ENCODE measurements at places on chromosomes 12 and 14.
A peak's percentile ranks its signal among the peaks of the same experiment; 100 is the strongest.

DNA sequence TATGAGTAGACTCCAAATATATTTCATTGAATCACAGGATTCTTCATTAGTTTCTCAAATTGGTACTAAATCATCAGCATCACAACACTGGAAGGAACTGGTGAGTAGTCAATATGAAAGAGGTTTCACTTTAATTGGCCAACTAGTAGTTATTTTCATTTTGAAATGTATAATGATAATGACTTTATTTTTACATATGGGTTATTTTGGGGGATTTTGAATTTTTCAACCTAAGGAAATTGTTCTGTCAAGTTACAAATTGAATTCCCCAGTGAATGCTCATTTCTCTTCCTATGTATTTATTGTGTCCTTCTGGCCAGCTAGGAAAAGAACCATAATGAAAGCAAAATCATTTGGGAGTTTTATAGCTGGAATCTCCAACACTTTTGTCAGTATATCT lies 174.2 kb upstream of the ATP2B1 start:
- DNase-seq, result no peak

GRCh38 chr12:31813305-31813704 lies 84.5 kb upstream of the AMN1 start:
- no peak for DNase-seq

- DNase-seq, result no peak
These were observed 116.8 kb upstream of the PRICKLE1 start for GRCh38 chr12:42706321-42706720.

- DNase-seq, result no peak
These were observed 921 bp downstream of the DEPDC4 start for GRCh38 chr12:100265732-100266584.

DNA sequence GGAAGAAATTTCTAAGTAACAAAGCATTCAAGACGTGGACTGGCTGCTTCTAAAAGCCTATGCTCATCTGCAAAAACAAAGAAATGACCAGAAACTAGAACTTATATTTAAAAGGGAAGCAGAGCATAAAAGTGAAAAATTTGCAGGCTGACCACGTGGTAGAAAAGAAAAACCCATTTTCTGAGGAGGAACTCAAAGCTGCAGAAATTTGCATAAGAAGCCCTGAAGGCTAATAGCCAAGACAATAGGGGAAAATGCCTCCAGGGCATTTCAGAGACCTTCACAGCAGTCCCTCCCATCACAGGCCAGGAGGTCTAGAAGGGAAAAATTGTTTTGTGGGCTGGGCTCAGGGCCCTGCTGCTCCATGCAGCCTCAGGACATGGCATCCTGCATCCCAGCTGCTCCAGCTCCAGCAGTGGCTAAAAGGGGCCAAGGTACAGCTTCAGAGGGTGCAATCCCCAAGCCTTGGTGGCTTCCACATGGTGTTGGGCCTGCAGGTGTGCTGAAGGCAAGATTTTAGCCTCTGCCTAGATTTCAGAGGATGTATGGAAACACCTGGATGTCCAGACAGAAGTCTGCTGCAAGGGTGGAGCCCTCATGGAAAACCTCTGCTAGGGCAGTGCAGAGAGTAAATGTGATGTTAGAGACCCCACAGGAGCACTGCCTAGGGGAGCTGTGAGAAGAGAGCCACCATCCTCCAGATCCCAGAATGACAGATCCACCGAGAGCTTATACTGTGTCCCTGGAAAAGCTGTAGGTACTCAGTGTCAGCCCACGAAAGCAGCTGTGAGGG lies 55.5 kb downstream of the CHGA start:
- DNase-seq, result no peak

DNA sequence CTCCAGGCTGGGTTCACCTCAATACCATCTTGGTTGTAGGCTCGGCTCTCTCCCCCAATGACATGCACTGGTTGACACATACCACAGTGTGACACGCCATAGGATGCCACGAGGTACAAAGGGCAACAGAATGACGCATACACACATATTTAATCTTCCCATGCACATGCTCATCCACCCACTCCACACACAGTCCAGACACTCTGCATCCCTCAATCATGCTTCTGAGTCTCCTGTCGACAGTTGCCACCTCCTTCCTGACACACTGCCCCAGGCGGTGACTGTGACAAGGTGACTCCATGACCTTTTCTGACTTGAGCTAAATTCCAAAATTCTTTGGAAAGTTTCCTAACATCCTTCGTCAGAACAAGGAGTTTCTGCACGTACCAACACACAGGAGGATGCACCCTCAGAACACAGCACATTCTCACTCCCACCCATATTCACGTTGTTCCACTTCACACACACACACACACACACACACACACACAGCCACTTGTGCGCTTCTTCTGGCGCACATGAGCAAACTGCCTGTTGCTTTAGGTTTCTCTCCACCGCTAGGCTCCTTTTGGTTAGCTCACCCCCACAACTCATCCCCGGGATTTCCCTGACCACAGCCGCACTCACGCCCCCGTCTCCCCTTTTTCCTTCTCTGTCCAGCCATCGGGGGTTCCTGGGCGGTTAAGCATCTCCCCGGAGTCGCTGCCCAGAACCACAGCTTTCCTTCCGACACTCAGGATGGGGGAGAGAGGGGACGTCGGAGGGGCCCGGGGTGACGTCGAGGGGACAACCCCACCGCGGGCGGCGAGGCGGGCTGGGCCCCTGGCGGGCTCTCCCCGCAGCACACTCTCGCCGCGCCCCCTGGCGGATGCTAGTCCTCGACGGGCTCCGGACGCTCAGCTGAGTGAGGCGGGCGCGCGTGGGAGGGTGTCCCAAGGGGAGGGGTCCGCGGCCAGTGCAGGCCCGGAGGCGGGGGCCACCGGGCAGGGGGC lies 536 bp upstream of the WNT1 start:
- no peak for DNase-seq

DNA sequence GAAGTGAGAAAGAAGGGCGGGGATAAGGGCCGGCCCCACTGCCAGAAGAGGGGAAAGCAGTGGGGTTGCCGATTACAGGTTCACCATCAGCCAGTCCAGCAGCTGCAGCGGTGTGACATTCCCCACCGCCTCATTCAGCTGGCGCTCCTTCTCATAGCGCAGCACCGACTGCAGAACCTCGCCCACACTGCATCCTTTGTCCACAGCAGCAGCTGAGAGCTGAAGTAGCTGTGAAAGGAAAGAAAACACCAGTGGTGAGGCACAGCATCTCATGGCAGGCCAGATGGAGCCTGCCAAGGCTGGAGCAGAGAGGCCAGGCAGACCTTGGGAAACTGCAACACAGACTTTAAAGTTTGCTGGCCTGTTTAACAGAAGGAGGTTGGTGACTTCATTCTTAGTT lies 33.2 kb downstream of the AKAP3 start:
- no peak for DNase-seq

- no peak for DNase-seq
These were observed 58.8 kb upstream of the FOXG1 start for GRCh38 chr14:28707814-28708213.

DNA sequence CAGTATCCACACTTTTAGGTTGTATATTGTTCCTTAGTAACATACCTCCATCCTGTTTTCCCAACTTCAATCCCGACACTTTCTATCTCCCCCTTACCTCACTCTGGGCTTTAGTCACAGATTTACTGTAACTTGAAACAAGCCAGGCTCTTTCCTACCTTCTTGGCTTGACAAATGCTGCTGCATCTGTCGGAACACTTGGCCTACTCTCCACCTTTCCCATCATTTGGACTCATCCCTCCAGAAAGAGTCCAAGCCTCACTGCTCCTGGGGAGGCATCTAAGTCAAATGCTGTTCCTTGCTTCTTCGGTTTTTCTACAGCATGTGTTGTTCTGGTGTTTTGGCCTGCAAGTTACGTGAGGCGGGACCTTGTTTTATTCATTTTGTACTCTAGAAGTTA lies 142.4 kb downstream of the DACT1 start:
- DNase-seq, result no peak

- DNase-seq, result no peak
These were observed 155.2 kb downstream of the SLC38A4 start for GRCh38 chr12:46670636-46671035.

GRCh38 chr14:104178279-104178678 lies 39.9 kb downstream of the KIF26A start:
- DNase-seq, result no peak

DNA sequence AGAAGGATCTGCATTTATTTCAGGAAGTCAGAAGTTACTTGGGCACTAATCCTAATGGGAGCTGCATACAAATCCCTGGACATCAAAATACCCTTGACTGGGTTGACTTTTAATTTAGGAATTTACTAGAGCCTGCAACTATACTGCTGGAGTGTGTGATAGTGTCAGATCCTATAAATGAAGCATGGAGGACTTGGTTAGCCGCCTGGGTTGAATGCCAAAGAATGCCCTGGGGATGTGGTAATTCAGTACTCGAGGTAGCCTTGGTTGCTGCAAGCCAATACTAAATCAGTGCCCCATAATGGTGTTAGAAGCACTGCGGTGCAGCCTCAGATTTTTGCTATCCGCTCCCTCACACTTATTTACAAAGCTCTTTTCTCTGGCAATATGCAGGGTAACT lies 184.9 kb downstream of the CAPZA3 start:
- DNase-seq, result no peak

- no peak for DNase-seq
These were observed 30.7 kb downstream of the GUCY2C start for GRCh38 chr12:14665354-14666348.

DNA sequence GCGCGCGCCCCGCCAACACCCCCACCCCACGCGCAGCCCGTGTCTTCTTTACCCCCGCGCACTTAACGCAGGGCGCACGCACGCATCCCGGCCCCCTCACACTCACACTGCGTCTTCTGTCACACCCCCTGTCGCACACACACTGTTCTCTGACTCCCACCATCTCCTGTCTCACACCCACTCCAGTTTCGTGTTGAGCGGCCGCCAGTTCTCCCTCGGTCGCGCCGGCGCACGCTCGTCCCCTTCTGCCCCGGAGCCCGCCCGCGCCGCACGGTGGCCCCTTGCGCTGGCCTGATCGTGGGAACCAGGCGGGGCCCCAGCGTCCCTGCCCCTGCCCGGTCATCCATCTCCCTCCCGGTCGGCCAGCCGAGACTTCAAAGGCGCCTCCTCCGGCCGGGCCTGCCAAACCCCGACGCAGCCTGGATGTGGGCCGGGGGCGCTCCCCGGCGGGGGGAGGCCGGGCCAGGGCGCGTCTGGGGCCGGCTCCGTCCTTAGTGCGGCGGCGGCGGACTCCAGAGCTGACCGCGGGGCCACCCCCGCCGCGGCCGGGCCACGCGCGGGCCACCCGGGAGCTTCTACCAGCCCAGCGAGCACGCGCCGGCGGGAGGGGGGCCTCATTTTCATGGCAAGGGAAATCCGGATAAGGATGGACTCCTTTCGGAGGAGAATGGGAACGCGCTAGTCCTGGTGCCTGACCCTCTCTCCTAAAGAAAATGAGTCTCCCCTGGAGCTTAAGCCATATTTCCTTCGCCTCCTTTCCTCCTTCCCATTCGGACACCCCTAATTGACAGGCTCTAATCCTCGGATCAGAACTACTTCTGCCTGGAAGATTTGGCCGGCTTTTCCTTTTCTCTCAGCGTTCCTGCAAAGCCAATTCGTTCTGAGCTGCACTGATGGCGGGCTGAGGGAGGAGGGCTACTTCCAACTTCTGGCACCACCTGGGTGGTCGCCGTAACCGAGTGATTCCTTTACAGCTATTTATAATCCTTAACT lies 82.0 kb upstream of the HMGA2 start:
- no peak for DNase-seq

- no peak for DNase-seq
These were observed 274.7 kb downstream of the SLC6A15 start for GRCh38 chr12:84637926-84638325.

- peak; percentile 28 for DNase-seq
These were observed 911.7 kb upstream of the TMEM132C start for GRCh38 chr12:127355061-127355841.

DNA sequence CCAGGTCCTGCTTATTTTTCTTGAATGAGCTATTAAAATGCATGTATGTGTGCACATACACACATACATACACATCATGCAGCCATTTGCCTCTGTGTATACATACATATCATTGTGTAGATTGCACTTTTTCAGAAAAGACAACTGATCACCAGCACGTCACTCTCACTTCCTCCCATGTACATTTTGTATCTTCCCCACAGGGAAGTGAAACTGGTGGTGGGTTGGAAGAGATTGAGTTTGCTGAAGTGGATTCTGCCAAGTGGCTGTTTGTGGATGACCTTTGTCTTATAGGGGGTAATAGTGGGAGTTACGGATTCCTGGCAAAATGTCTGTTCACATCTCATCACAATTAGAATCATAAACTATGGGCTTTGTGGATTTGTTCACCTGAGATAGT lies 448.6 kb downstream of the RAD51B start:
- DNase-seq, result no peak

- no peak for DNase-seq
These were observed 65.8 kb downstream of the GALNT9 start for GRCh38 chr12:132263451-132264049.

DNA sequence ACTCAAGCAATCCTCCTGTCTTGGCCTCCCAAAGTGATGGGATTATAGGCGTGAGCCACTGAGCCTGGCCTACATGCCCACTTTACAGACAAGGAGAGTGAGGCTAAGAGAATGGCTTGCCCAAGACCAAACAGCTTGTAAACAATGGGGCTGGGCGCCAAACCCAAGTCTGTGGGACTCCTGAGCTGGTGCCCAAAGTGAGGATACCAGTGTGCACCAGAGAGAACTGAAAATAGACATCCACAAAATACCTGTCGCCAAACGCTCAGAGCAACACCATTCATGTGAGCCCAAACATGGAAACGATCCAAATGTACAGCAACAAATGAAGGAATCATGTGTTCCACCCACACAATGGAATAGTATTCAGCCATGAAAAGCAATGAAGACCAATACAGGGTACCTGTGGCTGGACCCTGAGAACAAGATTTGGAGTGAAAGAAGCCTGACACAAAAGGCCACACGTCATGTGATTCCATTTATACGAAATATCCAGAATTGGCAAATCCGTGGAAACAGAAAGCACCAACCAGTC lies 38.2 kb downstream of the CCNK start:
- DNase-seq, result no peak

DNA sequence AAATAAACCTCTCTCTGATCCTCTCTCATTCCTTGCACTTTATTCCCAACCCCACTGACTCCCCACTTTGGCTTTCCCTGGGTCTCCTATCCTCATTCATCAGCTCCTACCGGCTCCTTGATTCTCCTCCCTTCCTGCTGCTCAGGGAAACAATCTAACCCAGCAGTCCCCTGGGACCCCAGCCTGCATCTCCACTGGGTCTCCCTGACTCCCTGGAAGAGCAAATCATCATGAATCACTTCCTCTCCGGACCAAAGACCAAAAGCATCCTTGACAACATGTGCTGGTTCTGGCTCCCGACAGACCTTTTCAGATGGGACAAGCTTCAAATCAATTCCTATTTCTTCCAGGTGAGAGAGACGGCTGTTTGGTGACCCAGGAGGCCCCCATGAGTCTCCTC lies 76.6 kb downstream of the HSPB8 start:
- no peak for DNase-seq
